ENCODE measurements at places on chromosomes 7 and 10.

DNA sequence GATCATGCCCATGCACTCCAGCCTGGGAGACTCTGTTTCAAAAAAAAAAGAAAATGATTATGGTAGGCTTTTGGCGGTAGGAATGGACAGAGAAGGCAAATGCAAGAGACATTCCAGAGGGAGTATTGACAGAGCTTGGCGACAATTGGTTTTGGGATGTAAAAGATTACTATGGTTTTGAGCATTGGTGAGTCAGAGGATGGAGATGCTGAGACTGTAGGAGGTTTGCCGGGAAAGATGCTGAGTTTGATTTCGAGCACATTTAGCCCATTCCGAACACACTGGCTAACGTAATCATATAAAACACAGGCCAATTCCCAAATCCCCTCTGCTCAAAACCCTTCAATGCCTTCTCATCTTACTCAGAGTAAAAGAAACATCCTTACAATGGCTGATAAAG is 161.6 kb upstream of the MKLN1 start:
- DNase-seq = no peak

GRCh38 chr10:97726636-97727178 is 10.2 kb upstream of the ZFYVE27 start:
- DNase-seq = peak; percentile 63

DNA sequence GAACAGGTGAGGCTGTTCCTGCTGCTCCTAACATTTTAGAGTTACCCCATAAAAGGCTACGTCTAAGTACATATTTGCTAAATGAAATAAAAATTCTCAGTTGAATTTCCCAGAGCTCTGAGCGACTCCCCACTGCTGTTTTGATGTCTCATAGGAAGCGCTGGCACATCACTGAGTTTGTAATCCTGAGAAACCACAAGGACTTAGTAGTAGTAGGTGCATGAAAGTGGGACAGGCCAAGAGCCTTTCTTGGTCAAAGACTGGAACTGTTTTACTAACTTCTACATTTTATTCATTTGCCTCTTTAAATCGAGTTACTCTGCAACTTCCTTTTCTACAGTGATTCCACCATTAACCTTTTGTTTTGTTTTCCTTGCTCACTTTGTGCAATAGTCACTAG is 85.9 kb downstream of the XPNPEP1 start:
- DNase-seq = no peak

GRCh38 chr10:97796651-97797050 is 24.9 kb upstream of the SFRP5 start:
- no peak for DNase-seq

DNA sequence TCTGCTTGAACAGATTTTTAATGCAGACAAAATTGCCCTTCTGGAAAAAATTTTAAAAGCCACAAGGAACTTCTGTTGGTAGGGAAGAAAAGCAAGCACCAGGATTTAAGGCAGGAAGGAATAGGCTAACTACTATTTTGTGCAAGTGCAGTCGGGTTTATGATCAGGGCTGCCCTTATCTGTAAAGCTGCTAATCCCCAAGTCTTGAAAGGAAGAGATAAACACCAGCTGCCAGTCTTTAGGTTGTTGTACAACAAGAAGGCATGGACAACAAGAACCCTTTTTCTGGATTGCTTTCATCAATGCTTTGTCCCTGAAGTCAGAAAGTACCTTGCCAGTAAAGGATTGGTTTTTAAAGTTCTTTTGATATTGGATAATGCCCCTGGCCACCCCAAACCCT is 40.7 kb downstream of the RALA start:
- DNase-seq = no peak

All from tongue (tissue), 3 donors.